ENCODE measurements at places on chromosomes 5 and 9.

- DNase-seq = no peak
Observed at GRCh38 chr5:175250426-175250825, 193.6 kb downstream of the DRD1 start.

- DNase-seq = no peak
Observed at GRCh38 chr9:76018235-76018634, 127.8 kb downstream of the PCSK5 start.

DNA sequence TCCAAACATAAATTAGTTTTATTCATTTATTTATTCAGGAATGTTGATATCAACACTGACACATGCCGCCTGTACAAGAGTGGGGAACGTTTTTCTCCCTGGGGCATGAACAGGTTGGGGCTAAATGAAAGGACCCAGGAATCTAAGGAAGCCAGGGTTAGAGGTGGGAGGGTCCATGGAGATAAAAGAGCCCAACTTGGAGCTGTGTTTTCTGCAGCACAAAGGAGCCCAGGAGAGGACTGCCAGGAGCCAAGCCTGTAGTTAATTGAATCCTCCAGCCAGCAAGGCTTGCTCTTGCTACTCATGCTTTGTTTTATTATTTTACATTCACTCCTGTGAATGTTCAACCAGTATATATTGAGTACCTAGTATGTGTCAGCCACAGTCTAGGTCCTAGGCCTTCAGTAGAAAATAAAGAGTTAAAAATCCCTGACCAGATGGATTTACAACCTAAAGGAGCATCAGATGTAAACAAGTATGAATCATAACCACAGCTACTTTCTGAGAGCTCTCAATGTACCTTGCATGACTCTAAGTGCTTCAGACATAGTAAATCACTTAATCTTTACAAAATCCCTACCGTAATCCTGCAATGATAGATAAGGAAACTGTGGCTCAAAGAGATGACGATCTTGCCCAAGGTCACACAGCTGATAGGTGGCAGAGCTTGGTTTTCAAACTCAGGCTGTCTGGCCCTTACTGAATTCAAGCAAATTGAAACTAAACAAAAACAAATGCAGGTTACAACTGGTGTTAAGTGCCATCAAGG is 69.8 kb downstream of the ASTN2 start:
- no peak for DNase-seq

- no peak for DNase-seq
Observed at GRCh38 chr5:150660108-150660831, 781 bp upstream of the MYOZ3 start.

- no peak for DNase-seq
Observed at GRCh38 chr5:66892716-66893115, 296.5 kb downstream of the MAST4 start.

DNA sequence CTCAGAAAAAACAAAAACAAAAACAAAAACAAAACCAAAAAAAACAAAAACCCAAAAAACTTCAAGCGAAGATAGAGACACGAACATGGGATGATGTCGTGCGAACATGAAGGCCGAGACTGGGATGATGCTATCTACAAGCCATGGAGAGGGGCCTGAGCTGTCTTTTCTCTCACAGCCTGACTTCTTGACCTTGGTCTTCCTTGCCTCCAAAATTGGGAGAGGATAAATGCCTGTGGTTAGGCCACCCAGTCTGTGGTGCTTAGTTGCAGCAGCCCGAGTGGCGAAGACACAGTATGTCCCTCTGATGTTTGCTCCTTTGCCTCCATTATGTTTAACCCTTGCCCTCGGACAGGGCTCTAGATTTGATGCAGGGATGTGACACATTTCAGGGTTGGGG is 130.4 kb upstream of the BASP1 start:
- no peak for DNase-seq

DNA sequence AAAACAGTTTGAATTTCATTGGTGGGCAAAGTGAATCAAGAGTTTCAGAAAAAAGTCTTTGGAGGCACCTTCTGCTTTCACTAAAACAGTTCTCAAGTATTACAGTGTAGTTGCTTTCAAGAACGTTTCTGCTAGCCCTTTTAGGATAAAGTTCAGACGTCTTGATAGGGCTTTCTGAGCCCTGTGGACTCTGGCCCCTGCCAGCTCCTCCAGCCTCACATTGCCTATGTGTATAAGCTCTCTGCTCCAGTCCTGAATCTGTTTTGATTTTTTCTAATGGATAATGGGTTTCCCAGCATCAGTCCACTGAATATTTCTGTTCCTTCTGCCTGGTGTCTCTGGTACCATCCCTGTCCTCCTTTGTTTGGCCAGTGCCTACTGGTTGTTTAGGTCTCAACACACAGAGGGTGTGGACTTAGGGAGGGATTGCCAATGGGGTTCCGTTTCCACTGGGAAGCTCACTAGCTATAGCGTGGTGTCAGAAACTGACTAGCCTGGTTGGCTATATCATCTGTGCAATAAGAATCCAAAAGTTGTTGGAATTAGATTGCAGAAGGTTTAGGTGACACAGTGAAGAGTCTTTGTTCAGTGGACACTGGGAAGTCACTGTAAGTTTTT is 26.4 kb downstream of the ARHGAP26 start:
- no peak for DNase-seq

DNA sequence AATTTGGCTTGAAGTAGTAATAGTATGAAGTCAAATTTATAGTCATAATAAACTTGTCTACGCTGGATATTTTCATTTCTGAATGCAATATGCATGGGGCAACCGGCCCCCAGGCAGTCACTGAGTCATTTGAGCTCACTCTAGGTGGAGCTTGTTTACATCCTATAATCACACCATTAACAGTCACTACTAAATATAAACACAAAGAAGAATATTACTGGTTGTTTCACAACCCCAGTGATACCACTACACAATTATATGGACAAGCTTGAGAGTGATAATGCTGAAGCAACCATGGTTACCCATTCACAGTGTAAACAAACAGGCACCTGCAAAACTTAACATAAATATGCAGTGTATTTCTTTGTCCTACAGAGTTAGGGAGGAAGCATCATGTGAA is 68.7 kb downstream of the MARCHF3 start:
- no peak for DNase-seq

- DNase-seq = no peak
Observed at GRCh38 chr9:5488221-5489008, 21.9 kb upstream of the PDCD1LG2 start.

DNA sequence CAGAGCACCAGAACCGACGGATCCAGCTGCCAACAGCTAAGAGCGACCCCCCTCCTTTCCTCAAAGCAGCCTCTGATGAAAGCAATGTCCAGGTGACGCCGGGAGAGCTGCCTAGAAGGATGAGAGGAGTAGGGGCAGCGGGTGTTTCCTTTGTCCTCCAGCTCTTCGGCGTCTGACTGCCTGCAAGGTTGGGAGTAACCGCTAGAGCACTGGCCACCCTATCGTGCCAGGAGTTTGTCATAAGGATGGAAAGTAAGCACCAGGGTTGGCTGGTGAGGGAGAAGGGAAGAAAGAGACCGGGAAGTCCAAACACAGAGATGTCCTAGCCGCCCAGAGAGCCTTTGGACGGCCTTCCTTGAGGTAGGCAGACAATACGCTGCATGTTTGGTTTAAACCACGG is 10.8 kb downstream of the MRPL36 start:
- no peak for DNase-seq

DNA sequence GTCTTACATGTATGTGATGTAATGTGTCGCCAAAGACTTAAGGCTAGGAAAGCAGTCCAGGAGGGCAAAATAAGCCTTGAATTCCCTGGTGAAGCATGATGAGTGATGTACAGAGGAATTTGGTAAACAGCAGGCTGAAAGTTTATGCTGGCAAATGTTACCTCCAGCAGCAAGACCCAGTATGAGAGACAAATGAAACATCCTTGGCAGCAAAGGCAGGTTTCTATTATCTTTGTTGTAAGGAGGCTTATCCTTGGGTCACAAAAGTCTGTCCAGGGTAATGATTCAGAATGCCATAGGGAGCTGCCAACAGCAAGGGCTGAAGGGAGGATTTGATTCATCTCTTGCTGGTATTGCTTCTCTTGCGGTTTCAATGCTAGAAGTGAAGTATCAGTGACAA is 75.9 kb upstream of the HTR4 start:
- DNase-seq = no peak

DNA sequence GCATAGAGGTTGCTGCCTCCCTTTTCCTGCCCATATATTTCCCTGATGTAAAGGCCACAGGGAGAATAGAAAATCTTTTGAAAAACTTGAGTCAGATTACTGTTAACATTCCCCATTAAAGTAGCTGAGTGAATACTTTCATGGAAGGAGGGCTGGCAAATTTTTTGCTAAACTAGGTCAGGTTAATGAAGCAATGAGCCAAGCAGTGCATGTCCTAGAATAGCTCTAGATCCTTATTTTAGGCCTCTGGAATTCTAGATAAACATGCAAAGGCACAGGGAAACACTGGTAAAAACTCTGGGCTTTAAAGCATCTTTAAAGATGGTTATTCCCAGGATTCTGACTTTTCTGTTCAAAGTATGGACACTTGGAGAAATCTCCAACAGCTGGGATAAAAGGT is 27.9 kb downstream of the TTC1 start:
- no peak for DNase-seq

DNA sequence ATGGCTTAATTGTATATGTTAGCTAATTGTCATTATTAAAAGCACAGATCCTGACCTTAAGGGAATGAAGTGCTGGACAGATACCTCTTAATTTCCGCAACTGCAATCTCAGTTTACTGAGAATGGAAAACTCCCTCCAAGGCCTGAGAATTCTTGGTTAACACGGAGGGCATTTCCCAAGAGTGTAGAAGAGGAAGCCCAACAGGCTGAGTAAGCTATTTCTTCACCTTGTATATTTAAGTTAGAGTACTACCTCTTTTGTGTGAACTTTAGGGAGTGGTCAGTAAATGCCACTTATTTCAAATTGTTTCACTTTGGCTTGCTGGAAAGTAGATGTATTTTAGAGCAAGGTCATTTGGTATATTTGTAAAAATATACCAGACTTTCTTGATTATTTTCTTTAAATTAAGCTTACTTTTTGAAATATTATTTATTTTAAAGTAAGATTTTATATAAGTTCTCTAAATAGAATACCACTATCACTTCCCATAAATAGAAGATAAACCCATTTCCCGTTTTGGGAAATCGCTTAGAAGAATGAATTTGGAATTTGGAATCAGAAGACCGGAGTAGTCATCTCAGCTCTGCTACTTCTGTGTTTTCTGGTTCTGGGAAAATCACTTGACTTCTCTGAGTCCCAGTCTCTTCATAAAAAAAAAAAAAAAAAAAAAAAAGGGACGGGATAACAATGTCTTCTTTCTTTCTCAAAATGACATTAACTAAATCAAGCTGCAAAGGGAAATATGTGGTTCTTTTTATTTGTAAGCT is 26.0 kb upstream of the C9orf72 start:
- DNase-seq = no peak

- DNase-seq = no peak
Observed at GRCh38 chr5:135249658-135250057, 149.4 kb downstream of the MACROH2A1 start.
